ENCODE measurements at places on chromosomes 6 and 20. TPM values are rescaled to one million over a fixed set of nuclear protein-coding genes. Genes with fewer than 3 reads are reported as not detected.
A peak's percentile ranks its signal among the peaks of the same experiment; 100 is the strongest.

The RPN2 gene
- 239 TPM for polyA plus RNA-seq

GRCh38 chr6:279341-280029 is 12.8 kb upstream of the DUSP22 start:
- no peaks in the 10 kb centered on the region for H3K27me3 ChIP-seq
- H3K27ac ChIP-seq, result peak overlapping the region; percentile 56
- no peak for DNase-seq
- H3K36me3 ChIP-seq, result peaks cover 4% of the 10 kb centered on the region

DNA sequence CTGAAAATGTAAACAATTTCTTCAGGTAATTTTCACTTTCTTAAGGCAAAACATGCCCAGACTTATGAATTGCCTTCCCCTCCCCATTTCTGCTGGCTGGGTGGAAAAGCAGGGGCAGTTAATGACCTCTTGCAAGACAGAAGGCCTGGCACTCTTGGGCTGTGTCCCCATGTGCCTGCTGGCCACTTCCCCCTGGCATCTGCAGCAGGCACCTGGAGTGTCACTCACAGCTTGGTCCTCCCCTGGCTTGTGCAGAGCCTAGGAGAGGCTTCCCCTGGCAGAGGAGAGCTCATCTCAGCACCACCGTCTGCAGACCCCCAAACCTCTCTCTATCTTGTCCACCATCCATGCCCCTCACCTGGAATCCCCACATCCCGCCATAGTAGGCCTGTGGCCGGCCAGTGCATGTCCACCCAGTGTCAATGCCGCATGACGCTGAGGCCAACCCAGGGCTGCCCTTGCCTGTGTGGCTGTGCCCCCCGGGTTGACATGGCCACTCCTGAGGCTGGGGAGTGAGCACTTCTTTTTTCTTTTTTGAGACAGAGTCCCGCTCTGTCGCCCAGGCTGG is 83.5 kb upstream of the SLC22A23 start:
- H3K27me3 ChIP-seq, result peaks cover 6% of the 10 kb centered on the region
- no peaks in the 10 kb centered on the region for H3K4me1 ChIP-seq
- DNase-seq, result no peak
- H3K36me3 ChIP-seq, result no peaks in the 10 kb centered on the region
- no peak overlapping the region for H3K27ac ChIP-seq
- H3K4me3 ChIP-seq, result no peak overlapping the region

GRCh38 chr6:42315991-42316970 is 98.6 kb upstream of the MRPS10 start:
- H3K4me3 ChIP-seq, result no peak overlapping the region
- DNase-seq, result no peak
- peaks cover 8% of the 10 kb centered on the region for H3K36me3 ChIP-seq
- peak overlapping the region; percentile 67 for H3K27ac ChIP-seq
- H3K4me1 ChIP-seq, result peaks cover 38% of the 10 kb centered on the region

- no peaks in the 10 kb centered on the region for H3K36me3 ChIP-seq
- DNase-seq, result no peak
- no peak overlapping the region for H3K27ac ChIP-seq
- no peak overlapping the region for H3K4me3 ChIP-seq
- peaks cover 31% of the 10 kb centered on the region for H3K27me3 ChIP-seq
Measured at GRCh38 chr20:45817376-45818194, 5.1 kb downstream of the UBE2C start.

- H3K36me3 ChIP-seq, result no peaks in the 10 kb centered on the region
- no peak for DNase-seq
- no peak overlapping the region for H3K4me3 ChIP-seq
- H3K27me3 ChIP-seq, result no peaks in the 10 kb centered on the region
- H3K4me1 ChIP-seq, result peaks cover 4% of the 10 kb centered on the region
Measured at GRCh38 chr20:60294632-60295031, 336.4 kb downstream of the CDH26 start.

The EYS gene
- 0.09 TPM for polyA plus RNA-seq

The TP53TG5 gene
- polyA plus RNA-seq, result not detected

GRCh38 chr6:166629628-166630027 is 2.6 kb upstream of the RPS6KA2 start:
- H3K27me3 ChIP-seq, result peaks cover 46% of the 10 kb centered on the region
- peak overlapping the region; percentile 16 for H3K4me3 ChIP-seq
- peaks cover 15% of the 10 kb centered on the region for H3K4me1 ChIP-seq
- H3K36me3 ChIP-seq, result no peaks in the 10 kb centered on the region
- H3K27ac ChIP-seq, result no peak overlapping the region
- no peak for DNase-seq

GRCh38 chr20:41089555-41089954 is 47.8 kb upstream of the PLCG1 start:
- H3K36me3 ChIP-seq, result peaks cover 5% of the 10 kb centered on the region
- peaks cover 10% of the 10 kb centered on the region for H3K4me1 ChIP-seq

- H3K36me3 ChIP-seq, result no peaks in the 10 kb centered on the region
- H3K27ac ChIP-seq, result no peak overlapping the region
- peak; percentile 38 for DNase-seq
Measured at GRCh38 chr6:158854214-158855101, 35.3 kb upstream of the EZR start.

Data from naive thymus-derived CD8-positive, alpha-beta T cell (primary cell).